Putamen (tissue), 1 donor: ENCODE measurements at places on chromosomes 7 and 10.
A peak's percentile ranks its signal among the peaks of the same experiment; 100 is the strongest.

DNA sequence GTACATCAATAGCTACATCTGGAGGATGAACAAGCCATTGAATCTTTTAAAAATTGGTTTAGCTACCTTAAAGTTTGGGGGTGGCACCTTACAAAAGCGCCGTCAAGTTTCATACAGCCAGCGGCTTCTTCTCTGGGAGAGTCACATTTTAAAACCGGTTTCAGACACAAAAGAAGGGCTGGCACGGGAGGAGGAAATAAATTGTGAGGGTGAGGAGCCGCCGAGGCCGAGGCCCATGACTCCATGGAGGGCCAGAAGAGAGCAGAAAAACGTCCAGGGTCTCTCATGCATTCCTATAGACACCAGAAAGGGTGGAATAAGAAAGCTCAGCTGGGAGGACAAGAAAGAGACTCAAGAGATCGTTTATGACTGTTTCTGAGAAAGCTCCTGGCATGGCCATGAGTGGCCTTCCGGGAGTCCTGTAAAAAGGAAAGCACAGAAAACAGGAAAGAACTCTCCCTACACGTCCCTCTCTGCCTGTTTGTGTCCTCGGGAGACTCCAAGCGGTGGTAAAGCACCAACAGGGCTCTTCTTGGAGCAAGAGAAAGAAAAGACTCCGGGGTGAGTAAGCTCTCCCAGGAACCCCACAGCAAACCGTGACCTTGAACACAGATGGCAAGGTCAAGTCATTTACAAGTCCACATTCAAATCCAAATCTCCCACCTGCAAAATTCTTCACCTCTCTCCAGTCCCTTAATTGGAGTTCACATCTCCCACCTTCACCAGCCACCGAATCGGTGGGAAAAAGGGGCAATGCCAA lies 1.8 kb downstream of the FRAT2 start:
- peak; percentile 70 for DNase-seq

DNA sequence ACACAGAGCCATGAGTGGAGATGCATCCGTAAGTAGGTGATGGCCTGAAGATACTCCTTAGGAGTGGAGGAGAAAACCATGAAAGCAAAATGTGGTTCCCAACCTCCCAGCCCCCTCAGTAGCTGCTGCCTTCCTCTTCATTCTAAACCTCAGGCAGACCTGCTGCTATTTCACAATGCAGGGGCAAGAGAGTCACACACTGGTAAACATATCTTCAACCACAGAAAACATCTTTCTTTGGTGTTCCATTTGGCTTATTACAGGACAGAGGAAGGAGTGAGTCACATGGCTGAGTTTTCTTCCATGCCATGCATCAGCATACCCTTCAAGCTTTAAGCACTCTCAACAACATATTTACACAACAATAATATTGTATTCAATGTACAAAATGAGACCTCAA lies 342.1 kb downstream of the BMPER start:
- no peak for DNase-seq

GRCh38 chr10:63718006-63718405 lies 196.8 kb downstream of the REEP3 start:
- DNase-seq = no peak

GRCh38 chr7:2307690-2308107 lies 6.5 kb downstream of the SNX8 start:
- DNase-seq = no peak

DNA sequence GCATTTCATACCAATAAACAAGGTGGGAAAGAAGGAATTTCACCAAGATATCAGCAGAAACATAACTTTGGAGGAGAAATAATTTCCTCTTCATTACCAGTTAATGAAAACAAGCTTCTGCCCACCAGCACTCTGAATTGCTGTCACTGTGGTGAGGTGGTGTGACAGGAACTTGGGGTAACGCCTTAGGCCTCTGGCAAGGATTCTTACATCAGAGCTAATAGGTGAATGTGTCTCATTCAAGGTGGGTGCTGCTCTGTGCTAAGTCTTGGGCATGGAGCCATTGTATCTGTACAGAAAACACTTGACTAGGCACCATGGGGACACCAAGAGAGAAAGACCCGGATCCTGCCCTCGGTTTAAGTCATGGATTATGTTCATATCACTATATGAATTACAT lies 8.3 kb upstream of the LOXL4 start:
- DNase-seq = no peak

DNA sequence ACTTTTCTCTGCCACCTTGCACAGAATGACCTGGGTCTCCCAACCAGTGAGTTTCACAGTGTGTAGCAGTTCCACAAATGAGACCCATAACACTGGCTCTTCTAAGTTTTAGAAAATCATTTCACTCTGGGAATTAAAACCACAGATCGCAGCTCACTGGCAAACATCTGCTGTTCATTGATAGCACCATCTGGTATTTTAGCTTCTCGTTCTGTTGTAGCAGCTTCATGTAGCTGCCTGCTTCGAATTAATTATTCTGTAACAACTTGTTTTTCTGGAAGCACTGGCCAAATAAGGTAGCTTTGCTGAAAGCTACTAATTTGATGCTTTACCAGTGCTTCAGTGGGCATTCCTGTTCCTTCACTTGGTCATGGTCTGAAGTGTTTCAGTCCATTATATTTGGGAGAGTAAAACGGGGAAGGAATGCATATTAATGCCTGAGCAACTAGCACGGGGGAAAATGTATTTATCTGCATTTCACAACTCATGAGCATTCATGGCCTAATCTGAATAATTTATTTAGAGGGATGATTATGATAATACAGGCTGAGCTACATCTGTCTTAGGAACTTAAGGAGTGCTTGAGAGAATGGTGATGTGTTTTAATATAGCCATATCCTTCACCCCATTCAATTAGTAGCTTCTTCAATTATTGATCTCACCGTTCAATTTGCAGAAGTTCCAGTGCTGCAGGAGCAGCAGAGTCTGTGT lies 447.4 kb downstream of the XPNPEP1 start:
- DNase-seq = no peak

GRCh38 chr7:17774248-17774647 lies 166.0 kb downstream of the SNX13 start:
- DNase-seq = no peak

GRCh38 chr10:113960617-113961181 lies 83.0 kb upstream of the ADRB1 start:
- DNase-seq = no peak

- no peak for DNase-seq
Measured at GRCh38 chr7:35035511-35035961, 1.7 kb downstream of the DPY19L1 start.

GRCh38 chr10:607545-608185 lies 81.8 kb downstream of the DIP2C start:
- DNase-seq = no peak

- DNase-seq = no peak
Measured at GRCh38 chr7:55336540-55336939, 28.6 kb upstream of the LANCL2 start.

DNA sequence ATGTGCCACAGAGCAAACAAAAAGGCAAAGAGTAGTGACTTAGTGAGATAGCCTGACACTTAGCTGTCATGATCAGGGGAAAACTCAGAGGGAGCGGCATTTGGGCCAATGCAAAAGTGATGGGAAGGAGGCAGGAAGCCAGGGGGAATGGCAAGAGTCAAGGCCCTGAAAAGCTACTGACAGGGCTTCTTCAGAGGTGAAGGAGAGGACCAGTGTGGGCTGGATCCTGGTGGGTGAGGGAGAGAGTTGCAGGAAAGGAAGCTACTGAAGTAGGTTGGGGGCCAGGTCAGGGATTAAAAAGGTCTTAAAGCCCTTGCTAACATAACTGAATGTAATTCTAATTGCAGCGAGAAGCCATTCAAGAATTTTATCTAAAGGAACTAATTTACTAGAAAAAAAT lies 117.0 kb downstream of the AASS start:
- DNase-seq = no peak
